Sciatic nerve (tissue), 2 donors: ENCODE measurements at places on chromosomes 5 and 9.

- DNase-seq = peak; percentile 67
Measured at GRCh38 chr5:87899721-87900131, 368.9 kb downstream of the TMEM161B start.

GRCh38 chr5:151709109-151709735, 22.5 kb upstream of the SPARC start:
- DNase-seq = no peak

DNA sequence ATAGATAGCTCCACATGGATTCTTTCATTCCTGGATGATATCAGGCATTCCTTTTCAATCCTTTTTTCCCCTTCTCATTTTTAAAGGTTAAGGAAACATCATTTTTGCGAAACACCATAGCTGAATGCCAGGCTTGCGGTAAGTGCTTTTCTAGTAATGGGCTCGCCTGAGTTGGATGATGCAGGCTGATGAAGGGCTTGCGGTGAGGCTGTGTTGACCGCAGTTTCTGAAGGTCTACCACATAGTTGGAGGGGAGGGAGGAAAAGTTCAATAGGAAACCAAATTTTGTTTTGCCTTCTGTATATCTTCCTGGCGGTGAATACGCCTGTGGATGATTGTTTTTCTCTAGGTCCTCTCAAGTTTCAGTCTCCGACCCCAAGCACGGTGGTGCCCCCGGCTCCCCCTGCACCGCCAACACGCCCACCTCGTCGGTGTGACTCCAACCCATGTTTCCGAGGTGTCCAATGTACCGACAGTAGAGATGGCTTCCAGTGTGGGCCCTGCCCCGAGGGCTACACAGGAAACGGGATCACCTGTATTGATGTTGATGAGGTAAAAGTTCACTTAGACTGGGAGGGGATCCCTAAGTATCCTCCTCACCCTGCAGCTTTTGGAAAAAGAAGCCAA, 24.3 kb downstream of the THBS4 start:
- no peak for DNase-seq

- DNase-seq = peak; percentile 65
Measured at GRCh38 chr9:1231998-1232919, 182.1 kb downstream of the DMRT2 start.

- DNase-seq = no peak
Measured at GRCh38 chr9:78122631-78123030, 91.0 kb upstream of the GNAQ start.

- no peak for DNase-seq
Measured at GRCh38 chr5:146055432-146055831, 49.9 kb downstream of the PLAC8L1 start.
